ENCODE measurements at places on chromosomes 12 and 14.

DNA sequence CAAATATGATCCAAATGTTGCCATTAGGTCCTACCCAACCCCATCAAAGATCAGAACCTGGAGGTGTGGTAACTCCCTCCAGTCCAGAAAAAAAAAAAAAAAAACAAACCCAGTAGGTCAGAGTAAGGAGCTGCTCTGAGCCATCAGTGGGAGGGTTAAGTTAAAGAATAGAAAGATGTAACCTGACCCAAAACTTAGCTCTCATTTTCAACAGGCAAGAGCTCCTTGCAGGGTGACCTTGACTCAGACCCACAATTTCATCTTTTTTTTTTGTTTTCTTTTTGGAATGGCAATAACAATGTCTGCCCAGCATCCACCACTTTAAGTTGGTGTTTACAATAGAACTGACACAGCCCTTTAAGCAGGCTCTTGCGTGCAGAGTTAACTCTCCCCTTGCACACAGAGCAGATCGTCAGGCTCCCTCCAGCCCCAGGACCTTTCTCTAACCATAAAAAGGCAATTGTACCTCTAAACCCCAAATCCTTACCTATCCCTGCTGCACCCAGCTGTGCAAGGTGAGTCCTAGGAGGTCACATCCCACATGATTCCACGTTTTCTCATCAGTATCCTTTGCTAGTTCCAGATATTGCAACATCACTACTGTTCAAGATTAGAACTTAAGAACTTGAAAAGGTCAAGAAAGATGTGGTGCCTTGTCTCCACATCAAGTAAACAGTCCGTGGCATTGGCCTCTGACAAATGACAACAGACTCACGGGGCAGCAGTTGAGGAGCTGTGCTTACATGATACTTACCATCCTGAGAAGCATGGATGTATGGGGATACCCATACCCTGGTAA, 178.6 kb upstream of the EEA1 start:
- no peak for DNase-seq

GRCh38 chr12:55683676-55684075, 24.0 kb downstream of the ITGA7 start:
- DNase-seq = no peak

DNA sequence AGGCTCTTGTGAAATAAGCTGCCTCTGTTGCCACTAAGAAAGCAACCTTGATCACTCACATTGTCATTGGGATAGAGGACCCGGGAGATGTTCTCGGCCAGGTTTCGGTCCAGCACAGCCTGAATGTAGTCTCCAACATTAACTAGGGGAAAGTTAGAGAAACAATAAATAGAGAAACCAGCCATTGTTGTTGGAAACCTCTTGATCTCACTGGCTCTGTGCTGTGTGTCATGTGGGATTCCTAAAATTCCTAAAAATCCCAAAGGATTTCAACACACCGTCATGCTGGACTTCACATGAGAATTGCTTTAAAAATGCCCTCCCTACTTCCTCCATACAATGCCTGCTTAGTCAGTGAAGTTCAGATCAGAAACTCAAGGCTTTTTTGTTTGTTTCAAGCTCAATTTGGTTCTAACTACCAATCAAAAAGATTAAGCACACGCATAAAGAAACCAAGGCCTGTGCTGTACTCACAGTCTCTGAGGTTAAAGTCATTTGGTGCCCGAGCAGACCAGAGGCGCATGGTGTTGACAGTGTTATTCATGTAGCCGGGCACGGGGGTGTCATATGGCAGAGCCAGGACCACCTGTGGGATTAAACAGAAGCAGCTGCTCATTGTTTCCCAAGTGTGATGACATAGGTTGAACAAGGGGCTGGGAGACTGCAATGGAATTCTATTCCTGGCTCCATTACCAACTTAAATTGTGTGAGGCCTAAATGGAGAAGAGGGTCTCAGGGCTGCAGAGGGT, 23.6 kb downstream of the PYGL start:
- DNase-seq = peak; percentile 92

GRCh38 chr14:75522224-75522982, at the start of gene BATF:
Gene BATF (plus strand): TSS chr14:75522469. CDS start chr14:75522683, 214 bp downstream.
- no peak for DNase-seq

DNA sequence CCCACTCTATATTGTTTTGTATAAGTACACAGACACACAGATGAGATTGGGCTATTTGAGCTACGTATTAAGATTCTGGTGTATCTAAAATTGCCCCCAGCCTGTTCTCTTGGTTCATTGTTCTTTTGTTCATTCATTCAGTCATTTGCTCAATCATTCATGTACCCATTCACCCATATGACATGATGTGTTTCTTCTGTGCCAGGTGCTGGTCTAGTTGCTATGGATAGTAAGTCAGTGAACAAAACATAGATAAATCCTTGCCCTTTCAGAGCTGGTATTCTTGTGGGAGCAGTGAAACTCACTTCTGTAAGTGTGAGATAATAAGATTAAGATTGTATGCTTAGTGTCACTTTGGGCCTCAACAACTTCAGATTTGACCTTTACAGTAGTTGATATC, 191.3 kb downstream of the TMTC2 start:
- no peak for DNase-seq

- DNase-seq = no peak
Observed at GRCh38 chr12:66726556-66726955, 47.7 kb upstream of the GRIP1 start.

DNA sequence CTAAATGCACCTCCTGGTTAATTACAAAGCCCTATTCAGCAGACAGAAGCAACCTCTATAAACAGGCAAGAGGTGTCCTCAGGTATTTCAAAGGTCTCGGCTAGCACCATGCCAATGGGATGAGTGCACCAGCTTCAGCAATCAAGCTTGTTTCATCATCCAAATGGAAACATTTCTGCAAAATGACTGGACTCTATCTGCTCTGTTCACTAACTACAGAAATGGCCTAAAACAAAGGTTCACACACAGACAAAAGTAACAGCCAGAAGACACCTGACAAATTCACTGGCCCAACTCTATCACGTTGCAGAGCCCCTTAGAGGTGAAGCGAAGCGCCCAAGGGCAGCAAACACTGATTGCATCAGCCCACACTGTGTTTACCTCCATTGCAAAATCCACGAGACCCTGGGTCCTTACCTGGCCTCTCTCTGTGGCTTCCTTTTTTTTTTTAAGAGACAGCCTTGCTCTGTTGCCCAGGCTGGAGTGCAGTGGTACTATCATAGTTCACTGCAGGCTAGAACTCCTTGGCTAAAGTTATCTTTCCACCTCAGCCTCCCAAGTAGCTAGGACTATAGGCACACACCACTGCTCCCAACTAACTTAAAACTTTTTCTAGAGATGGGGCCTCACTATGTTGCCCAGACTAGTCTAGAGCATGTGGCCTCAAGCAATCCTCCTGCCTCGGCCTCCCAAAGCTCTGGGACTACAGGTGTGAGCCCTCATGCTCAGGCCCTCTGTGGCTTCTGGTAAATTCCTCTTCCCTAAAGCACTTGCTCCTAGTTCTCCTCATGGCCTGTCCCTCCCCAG, 8.5 kb upstream of the SYNE3 start:
- peak; percentile 46 for DNase-seq

- no peak for DNase-seq
Observed at GRCh38 chr14:93155667-93156066, 29.0 kb downstream of the MOAP1 start.

DNA sequence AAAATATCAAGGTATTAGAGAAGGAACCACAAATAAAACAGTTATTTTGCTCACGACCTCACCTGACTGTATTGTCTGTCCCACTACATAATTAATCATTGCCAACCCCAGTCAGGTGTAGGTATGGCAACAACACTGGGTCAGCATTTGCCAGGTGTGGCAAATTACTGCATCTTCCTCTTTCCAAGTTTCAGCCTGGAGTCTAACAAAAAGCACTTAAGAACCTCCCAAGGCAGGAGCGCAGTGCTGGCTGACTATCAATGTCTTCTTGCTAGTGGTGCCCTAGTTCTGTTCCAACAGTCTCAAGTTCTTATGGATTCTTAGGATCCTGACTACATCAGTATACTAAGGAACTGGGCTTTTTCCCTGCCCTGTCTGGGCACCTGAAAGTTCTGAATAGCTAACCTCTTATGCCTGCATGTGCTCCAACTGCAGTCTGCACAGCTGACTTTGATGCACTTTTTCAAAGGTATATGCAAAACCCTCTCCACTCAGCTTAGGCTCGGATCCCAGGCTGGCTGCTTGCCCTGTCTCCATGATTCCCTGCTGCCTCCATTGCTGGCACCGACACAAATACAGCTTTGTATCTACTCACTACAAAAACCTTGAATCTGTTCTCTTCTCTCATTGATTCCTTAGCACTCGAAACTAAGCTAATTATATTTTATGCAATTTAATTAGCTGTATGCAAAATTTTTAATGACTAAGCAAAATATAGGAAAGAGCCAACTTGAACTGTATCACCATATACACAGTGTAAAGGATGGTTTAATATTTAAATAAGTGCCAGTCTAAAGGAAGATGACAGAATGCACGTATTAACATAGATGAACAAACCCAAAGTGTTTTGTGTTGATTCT, 113.3 kb downstream of the PRKD1 start:
- no peak for DNase-seq

- no peak for DNase-seq
Observed at GRCh38 chr12:28173440-28173839, 16.8 kb upstream of the CCDC91 start.

GRCh38 chr14:64324895-64325294, 30.7 kb upstream of the ESR2 start:
- peak; percentile 59 for DNase-seq

DNA sequence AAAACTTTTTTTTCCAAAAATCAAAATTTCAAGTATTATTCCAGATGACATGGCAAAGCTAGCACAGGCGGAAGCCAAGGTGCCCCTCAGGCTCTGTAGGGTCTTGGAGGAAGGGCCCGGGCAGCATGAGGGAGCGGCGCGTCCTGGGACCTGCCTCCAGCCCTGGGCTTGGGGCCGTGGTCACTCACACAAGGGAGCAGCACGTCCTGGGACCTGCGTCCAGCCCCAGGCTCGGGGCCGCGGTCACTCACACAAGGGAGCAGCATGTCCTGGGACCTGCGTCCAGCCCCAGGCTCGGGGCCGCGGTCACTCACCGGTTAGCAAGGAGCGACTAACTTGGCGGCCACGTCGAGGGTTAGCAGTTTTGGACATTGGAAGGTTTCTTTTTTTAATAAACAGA, 11.9 kb upstream of the GOLGA3 start:
- DNase-seq = no peak

- DNase-seq = no peak
Observed at GRCh38 chr12:108076556-108076955, 52.5 kb upstream of the WSCD2 start.

DNA sequence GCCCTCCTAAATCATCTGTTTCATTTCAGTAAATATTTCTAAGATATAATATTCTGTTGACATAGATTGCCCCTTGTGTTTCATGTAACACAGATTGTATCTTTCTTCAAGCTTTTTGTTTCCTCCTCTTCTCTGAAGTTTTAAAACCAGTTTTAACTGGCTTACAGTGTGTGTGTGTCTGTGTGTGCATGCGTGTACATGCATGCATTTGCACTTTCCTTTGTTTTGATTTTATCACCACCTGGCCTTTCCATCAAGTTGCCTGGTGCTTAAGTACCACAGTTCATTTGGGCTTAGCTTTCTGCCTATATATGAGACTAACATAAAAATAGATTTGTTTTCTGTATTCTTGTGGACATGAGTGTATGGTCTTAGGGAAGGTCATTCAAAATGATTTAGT, 31.9 kb downstream of the ETNK1 start:
- no peak for DNase-seq

DNA sequence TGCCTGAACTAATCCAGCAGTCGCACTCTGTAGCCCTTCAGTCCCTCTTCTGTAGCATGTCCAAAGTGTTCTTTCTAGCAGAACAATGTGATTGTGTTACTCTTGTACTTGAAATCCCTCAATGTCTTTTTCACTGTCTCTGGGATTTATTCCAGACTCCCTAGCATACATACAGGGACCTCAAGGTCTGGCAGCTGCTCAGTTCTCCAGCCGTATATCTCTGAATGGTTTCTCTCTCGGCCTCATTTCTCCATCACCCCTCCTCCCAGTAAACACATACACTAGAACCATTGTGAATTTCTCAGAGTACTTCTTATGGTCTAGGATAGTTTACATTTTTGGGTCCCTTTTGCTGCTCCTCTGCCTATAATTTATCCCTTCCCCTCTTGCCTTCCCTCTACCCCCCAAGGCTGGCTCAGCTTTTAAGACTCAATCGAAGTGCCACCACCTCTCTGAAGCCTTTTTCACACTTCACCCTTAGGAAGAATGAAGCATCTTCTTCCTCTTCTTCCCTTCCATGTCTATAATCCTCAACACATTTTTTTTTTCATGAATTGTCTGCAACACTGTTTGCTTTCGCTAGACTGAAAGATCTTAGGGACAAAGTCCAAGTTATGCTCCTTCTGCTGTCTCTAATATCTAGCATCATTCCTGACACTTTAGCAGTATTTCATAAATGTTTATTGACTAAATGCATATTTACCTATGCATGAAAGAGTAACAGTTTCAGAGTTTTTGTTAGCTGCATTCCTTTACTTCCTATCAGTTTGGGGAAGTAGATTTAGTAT, 446.1 kb downstream of the ZFP36L1 start:
- no peak for DNase-seq

DNA sequence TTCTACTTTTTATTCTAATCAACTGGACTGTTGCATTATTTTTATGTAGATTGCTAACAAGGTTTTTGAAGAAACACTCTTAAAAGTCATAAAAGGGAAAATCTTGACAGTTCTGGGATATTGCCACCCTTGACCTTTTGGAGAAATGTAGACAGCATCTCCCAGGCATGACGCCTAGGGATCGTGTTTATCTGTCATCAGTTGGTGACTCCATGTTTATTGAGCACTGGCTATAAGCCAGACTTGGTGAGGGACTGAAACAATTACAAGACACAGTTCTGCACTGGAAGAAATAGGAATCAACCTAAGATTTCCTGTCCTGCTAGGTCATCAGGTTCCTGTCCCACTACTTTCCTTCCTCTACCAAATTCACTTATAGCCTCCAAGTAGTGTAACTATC, 34.5 kb downstream of the HMGA2 start:
- peak; percentile 84 for DNase-seq

GRCh38 chr14:52703225-52703624, 3.8 kb upstream of the PSMC6 start:
- DNase-seq = peak; percentile 97

DNA sequence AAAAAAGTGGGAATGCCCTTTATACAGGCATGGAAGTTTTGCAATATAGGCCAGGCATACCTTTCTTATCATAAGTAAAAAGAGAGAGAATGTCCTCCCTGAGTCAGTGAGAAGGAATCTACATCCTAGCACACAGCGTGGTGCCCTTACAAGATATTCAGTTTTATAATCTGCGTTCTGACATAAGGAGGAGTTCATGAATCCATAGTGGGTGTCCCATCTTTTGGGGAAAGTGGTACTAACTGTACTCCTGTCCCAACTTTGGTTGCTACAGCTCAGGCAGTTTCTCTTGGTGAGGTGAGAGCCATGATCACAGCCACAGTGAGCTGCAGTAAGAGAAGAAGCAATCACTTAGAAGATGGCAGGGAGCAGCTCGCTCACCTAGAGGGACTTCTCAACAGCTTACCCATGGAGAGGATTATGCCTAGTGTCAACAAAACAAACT, 332.9 kb downstream of the BCAT1 start:
- peak; percentile 36 for DNase-seq

GRCh38 chr14:88340357-88340756, 17.3 kb upstream of the KCNK10 start:
- no peak for DNase-seq
